Activated CD8-positive, alpha-beta T cell treated with anti-CD3 and anti-CD28 coated beads for 36 hours (primary cell): ENCODE measurements at places on chromosomes 6 and 20. TPM values are rescaled to one million over a fixed set of nuclear protein-coding genes. Genes with fewer than 3 reads are reported as not detected.
A peak's percentile ranks its signal among the peaks of the same experiment; 100 is the strongest.

- DNase-seq = no peak
These were observed 46.1 kb upstream of the GFRAL start for GRCh38 chr6:55281215-55281614.

DNA sequence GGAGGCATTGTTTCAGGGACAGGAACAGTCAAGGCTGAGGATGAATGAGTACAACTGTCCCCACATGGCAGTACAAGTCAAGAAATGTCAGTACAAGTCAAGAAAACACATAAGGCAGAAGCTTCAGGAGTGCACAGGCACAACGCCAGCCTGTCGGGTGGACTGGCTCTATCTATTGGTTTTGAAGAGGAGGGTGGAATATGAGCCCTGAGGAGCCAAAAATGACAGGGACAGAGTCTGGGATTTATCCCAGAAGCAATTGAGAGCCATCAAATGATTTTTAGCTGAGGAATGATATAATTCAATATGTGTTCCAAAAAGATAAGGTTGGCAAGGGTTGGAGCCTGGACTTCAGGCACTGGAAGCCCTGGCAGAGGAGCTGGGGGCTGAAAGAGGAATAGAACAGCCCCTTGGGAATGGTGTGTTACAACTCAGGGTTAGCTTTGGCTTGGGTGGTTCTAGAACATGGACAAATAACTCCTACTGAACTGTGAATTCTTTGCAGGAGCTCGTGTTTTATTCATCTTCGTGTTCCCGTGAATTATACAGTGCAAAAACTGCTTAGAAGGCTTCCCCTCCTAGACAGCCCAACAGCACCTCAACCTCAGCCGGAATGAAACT lies 425.7 kb upstream of the ARID1B start:
- DNase-seq = no peak

GRCh38 chr6:4485735-4486134 lies 290.5 kb upstream of the CDYL start:
- DNase-seq = no peak

GRCh38 chr20:36331209-36331608 lies 25.1 kb downstream of the DLGAP4 start:
- no peak for DNase-seq

GRCh38 chr6:25963426-25964123 lies 973 bp downstream of the TRIM38 start:
- DNase-seq = no peak

- peak; percentile 12 for DNase-seq
These were observed 22.8 kb upstream of the TAF4 start for GRCh38 chr20:62088258-62089127.

- DNase-seq = no peak
These were observed 94.4 kb upstream of the SIRPA start for GRCh38 chr20:1800777-1801176.

- no peak for DNase-seq
These were observed 34.6 kb downstream of the RREB1 start for GRCh38 chr6:7142228-7142801.

DNA sequence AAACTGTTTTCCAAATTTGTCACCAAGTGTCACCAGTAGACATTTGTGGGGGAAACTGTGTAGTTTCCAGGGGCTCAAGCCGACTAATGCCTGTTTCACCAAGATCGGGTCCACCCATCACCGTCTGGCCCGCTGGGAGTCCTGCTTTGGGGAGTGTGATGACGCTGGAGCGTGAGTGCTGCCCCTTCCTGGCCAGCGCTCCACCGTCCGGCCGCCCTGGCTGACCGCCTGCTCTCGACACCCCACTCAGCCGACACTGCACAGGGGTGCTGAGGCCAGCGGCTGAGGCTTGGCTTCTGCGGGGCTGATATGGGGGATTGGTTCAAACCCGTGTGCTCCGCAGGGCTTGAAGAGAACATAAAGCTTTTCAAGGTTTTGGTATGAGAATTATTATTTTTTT lies 160.1 kb downstream of the SMOC2 start:
- DNase-seq = no peak

DNA sequence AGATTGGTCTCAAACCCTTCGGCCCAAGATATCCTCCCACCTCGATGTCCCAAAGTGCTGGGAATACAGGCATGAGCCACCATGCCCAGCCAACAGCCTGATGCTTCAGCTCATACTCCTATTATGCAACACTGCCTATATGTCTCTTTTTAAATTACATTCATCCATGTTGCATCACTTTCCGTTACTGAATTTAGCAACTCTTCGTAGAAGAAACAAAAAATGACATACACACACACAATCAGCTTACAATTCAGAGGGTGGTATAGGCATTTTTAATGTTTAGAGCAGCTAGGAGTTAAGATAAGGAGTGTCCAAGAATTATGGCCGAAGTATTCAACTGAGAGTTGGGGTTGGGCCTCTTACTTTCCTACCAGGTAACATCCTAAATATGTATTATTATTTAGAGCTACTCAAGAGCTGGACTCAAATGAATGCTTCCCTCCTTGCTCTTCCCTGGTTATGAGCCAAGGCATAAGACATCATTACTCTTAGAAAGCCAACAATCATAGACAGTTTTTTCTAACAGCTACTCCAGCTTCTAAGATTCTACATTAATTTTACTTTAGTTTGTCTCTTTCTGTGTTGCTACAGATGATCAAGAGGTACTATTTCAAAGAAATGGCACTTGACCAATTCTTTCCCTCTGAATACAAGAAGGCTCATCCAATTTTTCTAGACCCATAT lies 62.0 kb upstream of the BMP5 start:
- no peak for DNase-seq

DNA sequence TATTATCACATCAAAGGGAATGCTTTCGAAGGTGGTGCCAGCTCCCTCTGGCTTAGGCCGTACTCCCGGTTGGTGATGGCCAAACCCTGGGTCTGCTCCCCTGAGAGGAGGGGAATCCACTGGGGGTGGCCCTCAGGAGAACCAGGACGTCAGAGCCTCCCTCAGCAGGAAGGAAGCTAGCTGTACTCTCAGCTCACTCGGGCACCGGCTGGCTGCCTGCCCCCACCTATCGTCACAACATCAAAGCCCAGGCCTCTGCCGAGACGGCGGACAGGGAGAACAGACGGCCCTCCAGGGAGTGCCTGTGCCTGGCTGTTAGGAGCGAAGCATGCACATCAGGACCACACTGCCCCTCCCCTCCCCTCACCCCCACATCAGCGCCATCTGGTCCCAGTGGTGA lies 9.2 kb upstream of the PGC start:
- no peak for DNase-seq

DNA sequence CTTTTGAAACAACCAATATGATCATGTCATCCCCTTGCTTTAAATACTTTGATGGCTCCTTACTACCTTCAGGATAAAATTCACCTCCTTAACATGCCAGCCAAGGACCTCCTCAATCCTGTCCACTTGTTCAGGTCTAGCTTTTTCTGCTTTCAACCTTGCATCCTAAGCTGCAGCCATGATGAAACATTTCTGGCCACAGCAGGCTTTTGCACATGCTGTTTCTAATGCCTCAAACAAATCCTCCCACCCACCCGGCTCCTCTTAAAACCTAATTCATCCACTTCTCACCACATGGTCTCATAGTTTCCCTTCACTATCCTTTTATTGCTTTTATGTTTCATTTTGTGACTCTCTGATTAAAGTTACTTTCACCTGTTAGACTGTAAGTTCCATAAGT lies 124.6 kb downstream of the MYB start:
- peak; percentile 21 for DNase-seq

DNA sequence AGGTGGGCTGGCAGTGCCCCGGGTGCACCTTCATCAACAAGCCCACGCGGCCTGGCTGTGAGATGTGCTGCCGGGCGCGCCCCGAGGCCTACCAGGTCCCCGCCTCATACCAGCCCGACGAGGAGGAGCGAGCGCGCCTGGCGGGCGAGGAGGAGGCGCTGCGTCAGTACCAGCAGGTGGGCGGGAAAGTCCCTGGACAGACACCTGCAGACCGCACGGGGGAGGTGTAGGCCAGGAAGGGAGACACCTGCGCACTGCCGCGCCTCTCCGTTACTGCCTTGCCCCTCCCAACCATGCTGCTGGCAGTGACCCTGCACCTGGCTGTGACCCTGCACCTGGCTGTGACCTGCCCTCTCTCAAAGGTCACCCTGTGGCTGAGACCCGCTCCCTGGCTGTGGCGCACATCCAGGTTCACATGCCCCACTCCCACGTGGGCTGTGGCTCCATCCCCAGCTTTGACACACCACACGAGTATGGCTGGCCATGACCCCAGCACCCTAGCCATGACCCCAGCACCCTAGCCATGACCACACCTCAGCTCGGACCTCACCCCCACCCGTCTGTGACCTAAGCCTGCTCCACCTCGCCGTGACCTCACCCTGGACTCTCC lies 11.6 kb downstream of the RBCK1 start:
- DNase-seq = no peak

Gene ADISSP
- total RNA-seq = 66.6 TPM

Gene PRKN
- 1.2 TPM for total RNA-seq

Gene MEI4
- not detected for total RNA-seq
